A549 treated with dexamethasone at 1 μM for 4 hours (cell line): ENCODE measurements at places on chromosomes 2 and 18. TPM values are rescaled to one million over a fixed set of nuclear protein-coding genes. Genes with fewer than 3 reads are reported as not detected.

The LYPD6 gene
- total RNA-seq = 0.02 to 0.22 TPM (median 0.05 TPM) in 5 replicates

The SPATA3 gene
- not detected in 5 replicates for total RNA-seq

The RSAD2 gene
- 0.12 to 0.27 TPM (median 0.18 TPM) in 5 replicates for total RNA-seq

The NEUROD1 gene
- not detected in 5 replicates for total RNA-seq

The CPLX4 gene
- total RNA-seq = not detected in 5 replicates

The LINC00305 gene
- total RNA-seq = not detected in 5 replicates

The OSGEPL1 gene
- 3.8 to 4.7 TPM (median 4.3 TPM) in 5 replicates for total RNA-seq

The SCLY gene
- 15.5 to 21.6 TPM (median 20.5 TPM) in 5 replicates for total RNA-seq

The TMEM169 gene
- 0.33 to 0.58 TPM (median 0.43 TPM) in 5 replicates for total RNA-seq

The UBE2E3 gene
- 65.1 to 77.4 TPM (median 71.7 TPM) in 5 replicates for total RNA-seq

The POTEJ gene
- total RNA-seq = not detected in 5 replicates
